ENCODE measurements at places on chromosomes 4 and X.

DNA sequence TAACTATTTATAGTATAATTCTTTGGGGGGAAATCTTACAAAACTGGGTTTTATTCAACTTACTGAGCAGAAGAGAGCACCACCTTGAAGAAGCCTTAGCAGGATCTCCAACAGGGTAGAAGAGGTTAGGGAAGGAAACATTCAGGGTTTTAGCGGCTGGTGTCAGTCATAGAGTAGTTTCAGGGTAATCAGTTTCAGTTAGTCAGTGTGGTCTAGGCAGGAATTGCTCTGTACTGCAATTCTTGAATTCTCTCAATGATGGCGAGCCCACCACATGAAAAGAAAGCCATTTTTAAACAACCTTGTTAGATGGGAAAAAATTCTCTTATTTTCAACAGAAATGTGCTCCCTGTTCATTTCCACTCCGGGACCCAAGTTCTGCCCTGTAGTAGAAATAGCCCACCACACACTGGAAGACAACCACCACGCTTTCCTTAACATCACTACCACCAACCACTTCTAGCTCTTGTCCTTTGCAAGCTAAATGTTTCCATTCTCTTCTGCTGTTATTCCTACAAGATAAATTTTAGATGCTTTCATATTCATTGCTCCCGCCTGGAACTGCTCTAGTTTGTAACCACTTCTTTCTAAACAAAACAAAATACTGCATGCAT lies 25.9 kb downstream of the COL25A1 start:
- DNase-seq, result no peak

GRCh38 chr4:10606483-10607155 lies 77.9 kb downstream of the CLNK start:
- DNase-seq, result no peak

DNA sequence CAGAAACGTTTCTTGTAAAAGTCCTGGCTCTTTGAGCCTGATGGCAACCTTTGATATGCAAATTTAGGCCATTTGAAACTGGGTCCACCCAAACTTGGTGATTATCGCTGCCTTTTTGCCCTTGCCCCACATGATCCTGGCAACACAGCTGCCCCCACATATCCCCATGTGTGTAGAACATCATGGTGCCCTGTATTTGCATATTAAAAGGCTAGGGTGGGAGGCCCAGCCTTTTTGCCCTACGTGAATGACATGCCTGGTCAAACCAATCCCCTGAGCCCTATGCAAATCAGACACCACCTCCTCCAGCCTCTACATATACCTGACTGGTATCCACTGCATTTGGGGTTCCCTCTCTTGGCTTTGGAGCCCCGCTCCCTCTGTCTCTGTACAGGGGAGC lies 202.4 kb downstream of the MAB21L2 start:
- no peak for DNase-seq

- DNase-seq, result no peak
Measured at GRCh38 chrX:95383778-95384177, 1300.9 kb upstream of the DIAPH2 start.

- no peak for DNase-seq
Measured at GRCh38 chr4:120718979-120719566, 203.5 kb downstream of the PRDM5 start.

DNA sequence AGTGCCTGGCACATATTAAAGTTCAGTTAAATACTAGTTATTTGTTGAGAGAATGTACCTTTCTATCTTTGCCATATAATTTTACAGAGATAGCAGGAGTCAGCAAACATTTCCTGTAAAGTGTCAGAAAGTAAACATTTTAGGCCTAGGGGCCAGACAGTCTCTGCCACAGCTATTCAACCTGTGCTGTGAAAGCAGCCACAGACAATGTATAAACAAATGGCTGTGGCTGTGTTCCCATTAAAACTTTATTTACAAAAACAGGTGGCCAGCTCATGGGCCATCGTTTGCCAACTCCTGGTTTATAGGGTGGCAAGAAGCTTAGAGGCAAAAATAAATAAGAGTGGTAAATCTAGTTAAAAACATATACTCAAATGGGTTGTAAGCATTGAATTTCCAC lies 34.0 kb upstream of the BRS3 start:
- no peak for DNase-seq

DNA sequence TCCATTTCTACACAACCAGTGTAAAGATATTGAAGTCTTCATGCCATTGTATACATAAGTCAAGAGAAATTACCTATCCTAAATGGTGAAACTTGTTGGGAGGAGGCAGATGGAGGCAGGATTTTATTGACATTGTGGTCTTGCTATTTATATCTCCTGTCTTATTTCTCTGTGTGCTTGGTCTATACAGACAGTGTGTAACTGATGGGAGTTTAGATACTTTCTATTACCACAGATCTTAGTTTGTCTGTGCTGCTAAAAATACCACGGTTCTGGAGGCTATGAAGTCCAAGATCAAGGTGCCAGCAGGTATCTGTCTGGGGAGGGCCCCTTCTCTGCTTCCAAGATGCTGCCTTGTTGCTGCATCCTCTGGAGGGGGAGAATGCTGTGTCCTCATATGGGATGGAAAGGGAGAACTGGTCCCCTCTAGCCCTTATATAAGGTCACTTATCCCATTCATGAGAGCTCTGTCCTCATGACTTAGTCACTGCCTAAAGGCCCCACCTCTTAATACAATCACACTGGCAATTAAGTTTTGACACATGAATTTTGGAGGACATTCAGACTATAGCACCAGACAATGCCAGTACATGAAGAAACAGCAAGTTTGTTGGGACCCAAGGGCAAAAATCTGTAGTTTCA lies 62.4 kb downstream of the SYNPO2 start:
- DNase-seq, result no peak

DNA sequence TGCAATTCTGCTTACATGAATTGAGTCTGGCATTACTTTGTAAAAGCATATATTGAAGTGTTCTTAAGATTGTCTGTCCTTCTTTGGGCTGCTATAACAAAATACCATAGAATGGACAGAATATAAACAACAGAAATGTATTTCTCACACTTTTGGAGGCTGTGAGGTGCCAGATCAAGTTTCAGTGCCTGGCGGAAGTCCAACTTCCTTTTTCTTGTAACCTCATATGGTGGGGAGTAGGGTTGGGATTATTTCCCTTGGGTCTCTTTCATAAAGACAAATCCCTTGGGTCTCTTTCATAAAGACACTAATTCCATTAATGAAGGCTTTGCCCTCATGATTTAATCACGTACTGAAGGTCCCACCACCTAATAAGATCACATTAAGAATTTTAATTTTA lies 199.3 kb upstream of the GRID2 start:
- no peak for DNase-seq

GRCh38 chrX:151323054-151323453 lies 74.0 kb upstream of the VMA21 start:
- no peak for DNase-seq

DNA sequence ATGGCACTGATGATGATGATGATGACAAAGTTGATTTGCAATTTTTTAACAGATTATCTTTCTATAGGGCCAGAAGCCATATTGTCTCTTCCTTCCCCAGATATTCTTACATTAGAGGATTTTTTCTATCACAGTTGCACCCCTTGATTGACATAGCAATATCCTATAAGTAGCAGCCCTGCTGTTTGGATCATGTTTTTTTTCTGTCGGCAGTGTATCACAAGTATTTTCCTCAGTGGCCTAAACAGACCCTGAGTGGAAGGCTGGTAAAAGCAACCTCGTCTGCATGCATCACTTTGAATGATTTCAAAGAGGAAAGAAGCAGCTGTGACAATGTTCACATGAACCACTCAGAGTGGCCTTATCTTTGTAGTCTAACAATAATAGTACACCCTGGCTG lies 41.0 kb downstream of the FAT4 start:
- DNase-seq, result no peak

- DNase-seq, result no peak
Measured at GRCh38 chrX:135544338-135544948, 24.0 kb downstream of the INTS6L start.

GRCh38 chrX:24790166-24790565 lies 96.4 kb downstream of the POLA1 start:
- no peak for DNase-seq

- peak; percentile 6 for DNase-seq
Measured at GRCh38 chr4:99885063-99885664, 9.1 kb downstream of the LAMTOR3 start.

GRCh38 chr4:160353548-160353947 lies 1250.7 kb downstream of the RAPGEF2 start:
- DNase-seq, result peak; percentile 3

GRCh38 chr4:143083756-143084472 lies 100.8 kb upstream of the USP38 start:
- no peak for DNase-seq

- peak; percentile 10 for DNase-seq
Measured at GRCh38 chr4:89316931-89317366, 9.3 kb upstream of the GPRIN3 start.

DNA sequence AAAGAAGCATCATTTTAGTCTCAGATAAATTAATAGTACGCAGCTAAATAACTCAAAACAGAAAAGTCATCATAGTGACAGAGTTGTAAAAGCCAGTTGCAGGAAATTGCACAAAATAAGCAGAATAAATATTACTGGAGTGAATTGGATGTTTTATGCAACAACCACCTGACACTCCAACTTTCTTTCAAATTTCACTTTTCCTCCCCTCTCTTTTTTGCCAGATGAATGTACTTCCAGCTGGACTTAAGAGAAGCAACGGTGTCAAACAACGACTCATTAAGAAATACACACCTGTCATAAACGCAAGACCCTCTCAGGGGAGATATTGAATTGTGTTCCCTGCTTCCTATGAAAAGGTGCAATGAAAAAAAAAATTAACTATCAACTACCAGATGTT lies 120.2 kb upstream of the HCCS start:
- no peak for DNase-seq

GRCh38 chrX:46400530-46401443 lies 144.4 kb downstream of the ZNF674 start:
- no peak for DNase-seq

- no peak for DNase-seq
Measured at GRCh38 chr4:27568236-27568951, 707.8 kb downstream of the STIM2 start.

DNA sequence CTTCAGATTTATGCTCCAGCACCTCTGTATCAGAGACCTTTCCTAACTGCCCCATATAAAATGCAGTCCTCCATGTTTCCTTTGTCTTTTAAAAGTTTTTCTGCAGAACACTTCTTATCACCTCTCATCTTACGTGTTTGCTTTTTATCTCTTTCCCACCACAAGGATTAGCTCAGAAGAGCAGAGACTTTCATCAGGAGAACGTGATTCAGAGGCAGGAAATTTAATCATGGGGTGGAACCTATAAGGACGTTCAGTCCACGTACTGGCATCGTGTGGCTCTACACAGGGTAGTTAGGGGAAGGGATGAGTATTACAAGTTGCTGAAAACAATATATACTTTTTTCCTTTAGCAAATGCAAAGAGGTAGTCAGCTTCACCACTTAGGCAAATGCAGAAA lies 98.7 kb downstream of the SORBS2 start:
- DNase-seq, result no peak

- DNase-seq, result no peak
Measured at GRCh38 chr4:142265536-142265935, 580.6 kb downstream of the INPP4B start.

All from SK-N-MC (cell line).